CD4-positive, alpha-beta T cell treated with Interleukin-2 at 100 ng/mL for 4 hours (primary cell): ENCODE measurements at places on chromosomes 2 and 18.

DNA sequence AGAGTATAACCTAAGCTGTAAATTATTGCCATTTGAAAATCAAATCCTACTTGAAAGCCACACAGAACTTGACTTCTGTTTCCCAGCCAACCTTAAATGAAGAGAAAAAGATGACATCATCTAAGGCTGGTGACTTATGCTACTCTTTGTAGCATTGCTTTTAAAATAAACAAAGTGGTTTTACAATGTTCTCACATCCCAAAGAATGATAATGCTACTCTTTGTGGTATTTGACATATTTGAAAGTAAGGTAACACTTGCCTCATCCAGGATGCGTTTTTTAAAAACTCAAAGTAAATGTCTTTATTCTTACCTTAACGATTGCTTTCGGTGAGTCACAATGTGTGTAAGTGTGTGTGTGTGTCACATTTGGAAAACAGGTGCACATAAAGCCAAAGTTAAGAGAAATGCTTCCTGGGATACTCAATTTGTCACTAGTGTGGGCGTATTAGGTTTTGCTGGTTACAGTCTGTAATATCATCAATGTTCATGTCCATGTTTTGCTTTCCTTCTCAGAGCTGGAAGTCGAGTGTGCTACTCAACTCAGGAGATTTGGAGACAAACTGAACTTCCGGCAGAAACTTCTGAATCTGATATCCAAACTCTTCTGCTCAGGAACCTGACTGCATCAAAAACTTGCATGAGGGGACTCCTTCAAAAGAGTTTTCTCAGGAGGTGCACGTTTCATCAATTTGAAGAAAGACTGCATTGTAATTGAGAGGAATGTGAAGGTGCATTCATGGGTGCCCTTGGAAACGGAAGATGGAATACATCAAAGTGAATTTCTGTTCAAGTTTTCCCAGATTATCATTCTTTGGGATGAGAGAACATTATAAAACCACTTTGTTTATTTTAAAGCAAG lies 2.6 kb downstream of the PMAIP1 start:
- DNase-seq = peak; percentile 67

DNA sequence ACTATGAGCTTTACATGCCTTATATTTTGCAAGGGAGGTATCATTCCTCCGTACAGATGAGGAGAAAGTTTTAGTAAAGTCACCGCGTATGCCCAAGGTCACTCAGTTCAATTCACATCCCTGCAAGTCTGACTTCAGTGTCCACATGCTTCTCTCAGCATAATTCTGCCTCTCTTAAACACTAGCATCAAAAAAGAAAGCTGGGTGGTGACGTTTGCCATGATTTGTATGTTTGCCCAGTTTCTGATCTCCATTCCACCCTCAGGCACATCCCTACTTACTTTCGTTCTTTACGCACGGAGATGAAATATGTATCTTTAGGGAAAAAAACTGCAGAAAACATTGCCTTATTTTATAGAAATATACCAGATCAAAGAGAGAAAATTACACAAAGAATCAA lies 129.2 kb upstream of the PTPRM start:
- no peak for DNase-seq

GRCh38 chr2:235458839-235459273 lies 35.0 kb upstream of the AGAP1 start:
- no peak for DNase-seq

DNA sequence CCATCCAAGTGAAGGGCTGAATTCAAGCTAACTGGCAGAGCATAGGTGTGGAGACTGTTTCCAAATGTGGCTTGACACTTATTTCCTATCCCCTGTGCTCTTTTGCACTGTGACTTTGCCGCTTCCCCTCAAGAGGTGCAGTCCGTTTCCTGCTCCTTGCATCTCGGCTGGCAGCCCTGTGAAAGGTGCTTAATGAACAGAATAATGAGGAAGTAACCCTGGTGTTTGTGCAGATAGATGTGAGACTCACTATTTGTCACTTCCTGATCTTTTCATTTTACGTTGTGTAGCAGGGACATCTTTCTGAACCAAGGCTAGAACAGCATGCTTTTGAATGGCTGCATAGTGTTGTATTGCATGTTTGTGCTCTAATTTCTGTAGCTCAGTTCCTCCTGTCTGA lies 60.8 kb downstream of the CEP192 start:
- no peak for DNase-seq

- no peak for DNase-seq
Measured at GRCh38 chr2:215717501-215718381, 281.9 kb upstream of the FN1 start.

DNA sequence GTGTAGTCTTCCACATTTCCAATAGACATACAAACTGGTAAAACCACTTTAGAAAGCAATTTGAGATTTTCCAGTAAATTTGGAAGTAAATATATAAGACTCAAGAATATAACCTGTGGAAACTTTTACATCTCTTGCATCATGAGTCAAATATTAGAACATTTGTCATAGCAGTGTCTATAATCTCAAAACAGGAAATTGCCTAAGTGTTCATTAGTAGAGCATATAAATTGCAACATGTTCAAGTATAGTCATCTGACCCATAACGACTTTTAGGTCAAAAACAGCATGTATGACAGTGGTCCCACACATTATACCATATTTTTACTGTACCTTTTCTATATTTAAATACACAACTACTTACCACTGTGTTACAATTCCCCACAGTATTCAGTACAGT lies 555.9 kb upstream of the VRK2 start:
- no peak for DNase-seq

GRCh38 chr2:142714600-142714999 lies 162.9 kb upstream of the KYNU start:
- DNase-seq = no peak

GRCh38 chr2:70047451-70047850 lies 39.8 kb upstream of the PCBP1 start:
- DNase-seq = no peak

- no peak for DNase-seq
Measured at GRCh38 chr2:208269091-208269490, 3.0 kb downstream of the PIKFYVE start.

GRCh38 chr2:126659562-126660467 lies 3.9 kb downstream of the GYPC start:
- no peak for DNase-seq

DNA sequence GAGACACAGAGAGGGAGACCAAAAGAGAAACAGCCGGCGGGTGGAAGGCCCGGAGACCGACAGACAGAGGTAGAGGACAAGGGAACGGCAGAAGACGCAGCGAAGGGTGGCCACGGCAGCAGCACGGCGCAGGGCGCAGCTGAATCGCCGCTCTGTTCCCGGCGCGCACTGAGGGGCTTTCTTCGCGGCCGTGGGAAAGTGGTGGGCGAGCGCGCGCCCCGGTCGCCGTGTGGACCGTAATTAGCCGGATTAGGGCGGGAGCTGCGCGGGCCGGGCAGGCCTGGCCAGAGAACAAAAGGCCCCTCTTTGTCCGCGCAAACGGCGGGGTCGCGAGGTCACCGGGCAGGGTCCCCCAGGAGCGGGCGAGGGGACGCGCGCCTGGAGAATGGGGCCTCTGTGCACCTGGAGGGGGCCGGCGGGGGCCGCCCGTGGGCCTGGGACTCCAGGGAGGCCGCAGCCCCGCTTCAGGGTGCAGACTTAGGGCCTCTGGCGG lies 158.3 kb downstream of the ZFP36L2 start:
- no peak for DNase-seq

- peak; percentile 81 for DNase-seq
Measured at GRCh38 chr2:45778720-45779171, 127.3 kb downstream of the PRKCE start.

DNA sequence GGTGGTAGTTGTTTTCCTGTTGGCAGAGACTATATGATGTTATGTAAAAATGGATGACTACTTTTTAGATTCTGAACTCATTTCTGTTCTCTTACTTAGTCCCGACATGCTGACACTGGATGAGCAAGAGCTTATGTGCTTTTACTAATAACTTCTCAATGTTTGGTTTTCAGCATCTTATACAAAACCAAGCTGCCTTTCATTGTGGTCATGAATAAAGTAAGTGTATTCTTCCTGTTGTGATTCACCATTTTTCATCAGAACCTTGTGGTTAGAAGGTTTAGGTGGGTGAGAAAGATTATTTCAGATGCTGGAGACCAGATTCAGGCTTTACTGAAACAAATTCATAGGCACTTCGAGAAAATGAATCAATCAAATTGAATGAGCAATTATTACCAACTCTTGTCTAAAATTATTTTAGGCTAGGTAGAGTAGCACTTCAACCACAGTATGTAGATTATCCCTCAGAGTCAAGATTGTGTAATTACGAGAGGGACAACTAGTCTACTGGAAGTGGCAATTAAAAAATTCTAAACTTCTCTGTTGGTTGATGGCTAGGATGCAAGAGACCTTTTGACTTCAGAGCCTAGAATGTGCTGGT lies 9.3 kb downstream of the GPN1 start:
- DNase-seq = peak; percentile 60

GRCh38 chr2:26067980-26068507 lies 34.2 kb downstream of the RAB10 start:
- no peak for DNase-seq

DNA sequence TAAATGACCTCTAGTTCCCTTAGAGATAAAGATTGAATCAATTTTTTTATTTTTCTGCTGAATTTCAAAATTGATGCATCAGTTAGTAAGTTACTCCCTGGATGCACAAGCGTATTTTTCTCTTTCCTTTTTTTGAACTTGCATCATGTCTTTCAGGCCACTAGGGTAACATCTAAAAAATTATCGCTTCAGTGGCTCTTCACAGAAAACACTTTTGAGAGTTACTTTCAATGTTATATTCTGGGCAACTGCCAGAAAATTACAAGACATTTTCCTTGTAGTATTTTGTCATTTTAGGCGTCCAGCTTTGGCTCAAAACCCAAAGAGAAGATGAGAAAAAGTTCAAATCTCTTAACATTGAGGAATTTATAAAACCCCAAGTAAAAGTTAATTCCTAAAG lies 59.8 kb downstream of the DSEL start:
- DNase-seq = no peak

DNA sequence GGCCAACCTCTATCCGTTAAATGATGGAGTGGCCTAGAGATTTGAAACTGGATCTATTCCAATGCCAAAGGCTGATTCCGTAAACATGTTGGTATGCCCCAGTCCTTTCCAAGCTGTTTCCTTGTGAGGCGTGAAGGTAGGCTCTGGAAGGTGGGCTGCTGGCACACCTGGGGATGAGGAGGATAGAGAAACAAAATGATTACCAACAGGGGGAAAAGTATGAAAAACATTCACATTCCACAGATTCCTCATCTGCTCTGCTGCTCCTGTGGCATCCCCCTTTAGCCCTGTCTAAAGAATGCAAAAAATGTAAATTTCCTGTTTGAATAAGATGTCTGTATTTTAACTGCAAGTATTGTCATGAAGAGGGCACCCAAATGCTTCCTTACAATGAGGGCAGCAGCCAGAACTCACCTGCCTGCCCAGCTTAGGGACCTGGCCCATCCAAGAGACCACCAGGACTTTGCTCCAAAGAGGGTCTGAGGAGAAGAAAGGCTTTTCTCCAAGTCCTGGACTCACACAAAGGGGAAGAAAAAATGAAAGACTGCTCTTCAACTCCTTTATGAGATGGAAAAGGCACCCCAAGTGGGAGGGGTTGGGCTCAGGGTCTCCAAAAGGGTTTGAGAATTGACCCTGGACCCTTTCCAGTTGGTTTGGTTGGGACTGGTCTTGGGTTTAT lies 132.3 kb upstream of the PELI1 start:
- no peak for DNase-seq

GRCh38 chr2:177188482-177189469 lies 23.8 kb upstream of the HNRNPA3 start:
- no peak for DNase-seq

DNA sequence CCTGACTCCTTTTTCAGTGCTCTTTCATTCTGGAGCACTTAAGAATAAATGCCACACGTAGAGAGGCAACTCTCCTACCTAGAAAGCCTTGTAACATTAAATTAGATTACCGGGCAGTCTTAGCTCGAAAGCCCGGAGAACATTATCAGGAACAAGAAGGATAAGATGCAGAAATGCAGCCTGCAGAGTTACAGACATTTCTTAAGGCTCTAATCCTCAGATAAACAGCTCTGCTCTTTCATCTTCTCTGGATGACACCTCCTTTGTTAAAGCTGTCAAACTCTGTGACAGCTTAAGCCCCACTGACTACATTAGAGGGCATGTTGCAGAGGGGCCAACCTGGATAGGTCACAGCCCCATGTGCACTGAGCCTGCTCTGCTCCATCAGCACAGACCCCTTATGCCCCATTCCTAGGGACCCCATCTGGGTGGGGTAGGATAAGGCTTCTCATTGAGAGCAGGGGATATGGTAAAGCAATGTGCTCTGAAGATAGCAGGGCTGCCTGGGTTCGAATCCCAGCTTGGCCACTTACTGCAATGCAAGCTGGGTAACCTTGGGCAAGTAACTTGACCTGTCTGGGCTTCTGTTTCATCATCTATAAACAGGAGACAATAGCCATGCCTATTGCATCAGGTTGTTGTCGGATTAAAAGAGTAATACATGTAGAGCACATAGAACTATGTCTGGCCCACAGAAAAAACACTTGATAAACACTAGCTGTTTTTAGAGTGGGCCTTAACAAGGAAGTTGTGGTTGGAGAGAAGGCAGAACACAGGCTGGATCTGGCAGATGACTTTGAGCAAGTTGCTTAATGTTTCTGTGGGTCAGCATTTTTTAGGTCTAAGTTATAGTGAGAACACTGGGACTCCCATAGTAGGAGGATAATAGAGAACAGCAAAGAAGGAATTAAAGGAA lies 111.4 kb downstream of the THNSL2 start:
- no peak for DNase-seq

- no peak for DNase-seq
Measured at GRCh38 chr2:48914477-48915089, 159.1 kb upstream of the LHCGR start.

DNA sequence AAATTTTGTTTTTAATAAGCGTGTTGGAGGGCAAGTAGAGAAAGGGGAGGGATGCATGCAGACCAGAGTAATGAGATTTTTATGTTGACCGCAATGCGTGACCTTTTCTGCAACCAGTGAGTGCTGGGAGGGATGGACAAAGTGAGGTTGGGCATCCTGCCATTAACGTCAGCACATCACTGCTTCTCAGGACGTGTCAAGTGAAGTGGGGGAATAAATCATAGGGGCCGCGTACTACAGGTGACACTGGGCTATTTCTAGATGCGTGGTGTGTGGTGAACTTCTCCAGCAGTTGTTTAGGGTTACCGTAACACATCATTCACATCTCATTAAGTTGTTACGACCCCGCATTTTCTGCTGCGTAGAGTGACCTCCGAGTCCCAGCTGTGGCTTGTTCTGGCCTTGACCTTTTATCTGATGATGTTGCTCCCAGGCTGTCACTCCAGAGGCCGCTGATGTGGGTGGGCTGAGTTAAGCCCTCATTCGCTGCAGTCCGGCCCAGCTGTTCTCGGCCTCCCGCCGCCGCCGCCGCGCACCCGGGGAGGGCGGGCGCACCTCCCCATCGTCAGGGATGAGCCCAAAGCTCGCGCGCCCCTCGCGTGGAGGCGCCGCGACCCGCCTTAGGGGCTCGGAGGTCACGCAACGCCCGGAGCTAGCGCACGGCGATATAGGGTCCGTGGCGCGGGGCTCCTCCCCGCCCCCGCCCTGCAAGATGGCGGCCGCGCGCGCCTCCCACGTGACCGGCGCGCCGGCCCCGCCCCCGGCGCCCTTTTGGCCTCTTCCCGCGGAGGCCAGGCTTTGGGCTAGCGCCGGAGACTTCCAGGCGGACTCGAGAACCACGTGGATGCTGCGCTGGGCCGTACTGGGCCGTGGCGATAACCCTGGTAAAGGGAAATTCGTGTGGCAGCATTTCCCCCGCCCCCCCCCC lies 3.5 kb downstream of the ZCCHC2 start:
- DNase-seq = peak; percentile 64
